Left cardiac atrium (tissue), 4 donors: ENCODE measurements at places on chromosomes 7 and 10.

- DNase-seq, result no peak
Observed at GRCh38 chr10:131561897-131562296, 250.4 kb upstream of the TCERG1L start.

DNA sequence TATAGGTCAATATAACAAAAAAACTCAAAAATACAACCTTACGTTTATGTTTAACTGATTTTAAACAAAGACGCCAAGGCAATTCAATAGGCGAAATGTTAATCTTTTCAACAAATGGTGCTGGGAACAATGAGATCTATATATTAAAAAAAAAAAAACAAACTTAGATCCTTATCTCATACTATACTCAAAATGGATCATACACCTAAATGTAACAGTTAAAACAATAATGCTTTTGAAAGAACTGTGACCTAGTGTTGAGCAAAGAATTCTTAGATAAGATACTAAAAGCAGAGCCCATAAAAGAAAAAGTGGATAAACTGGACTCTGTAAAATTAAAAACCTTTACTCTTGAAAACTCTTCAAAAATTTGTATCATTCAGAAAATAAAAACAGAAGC, 8.6 kb downstream of the TMEM168 start:
- no peak for DNase-seq

GRCh38 chr10:10991144-10991543, 26.5 kb upstream of the CELF2 start:
- no peak for DNase-seq

- DNase-seq, result no peak
Observed at GRCh38 chr10:94963901-94964300, 25.4 kb downstream of the CYP2C9 start.

GRCh38 chr7:82567356-82567755, 123.8 kb upstream of the CACNA2D1 start:
- no peak for DNase-seq

GRCh38 chr7:29810813-29811482, 4.6 kb downstream of the WIPF3 start:
- DNase-seq, result no peak

DNA sequence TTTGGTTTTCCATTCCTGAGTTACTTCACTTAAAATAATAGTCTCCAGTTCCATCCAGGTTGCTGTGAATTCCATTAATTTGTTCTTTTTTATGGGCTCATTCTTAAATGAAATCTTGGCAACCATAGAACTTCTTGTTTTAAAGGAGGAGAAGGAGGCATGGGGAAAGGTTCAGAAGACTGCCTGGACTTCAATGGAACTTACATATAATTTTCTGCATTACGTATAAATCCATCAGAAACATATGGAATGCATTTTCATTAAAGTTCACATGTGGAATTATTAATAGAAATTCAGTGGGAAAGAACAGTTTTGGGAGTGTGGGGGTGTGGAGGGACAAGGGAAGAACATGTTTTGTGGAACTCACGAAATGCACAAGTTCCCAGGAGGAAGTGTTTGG, 176.6 kb upstream of the PRKCQ start:
- no peak for DNase-seq

DNA sequence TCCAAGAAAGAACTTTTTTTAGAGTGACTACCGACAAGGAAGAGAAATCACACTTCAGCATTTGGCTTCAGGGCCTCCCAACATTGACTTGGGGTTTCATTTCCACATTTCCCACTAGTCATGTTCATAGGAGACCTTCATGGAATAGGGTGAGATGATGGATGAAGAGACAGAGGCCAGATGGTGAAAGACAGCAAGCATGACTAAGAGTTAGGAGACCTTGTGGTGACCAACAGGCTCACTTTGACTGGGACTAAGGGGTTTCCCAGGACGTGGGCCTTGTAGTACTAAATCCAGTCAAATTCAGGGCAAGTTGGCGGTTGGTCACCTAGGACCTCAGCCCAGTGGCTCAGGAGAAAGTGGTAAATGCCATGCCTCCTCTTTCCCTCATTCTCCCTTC, 3.0 kb upstream of the GIMAP5 start:
- no peak for DNase-seq
